ENCODE measurements at places on chromosomes 3 and 15. TPM values are rescaled to one million over a fixed set of nuclear protein-coding genes. Genes with fewer than 3 reads are reported as not detected.

The KAT2B gene
- total RNA-seq: 49.0 TPM

The GPD1L gene
- 12.2 TPM for total RNA-seq

The LRRIQ4 gene
- 0.14 TPM for total RNA-seq

The FBXL22 gene
- 0.48 TPM for total RNA-seq

DNA sequence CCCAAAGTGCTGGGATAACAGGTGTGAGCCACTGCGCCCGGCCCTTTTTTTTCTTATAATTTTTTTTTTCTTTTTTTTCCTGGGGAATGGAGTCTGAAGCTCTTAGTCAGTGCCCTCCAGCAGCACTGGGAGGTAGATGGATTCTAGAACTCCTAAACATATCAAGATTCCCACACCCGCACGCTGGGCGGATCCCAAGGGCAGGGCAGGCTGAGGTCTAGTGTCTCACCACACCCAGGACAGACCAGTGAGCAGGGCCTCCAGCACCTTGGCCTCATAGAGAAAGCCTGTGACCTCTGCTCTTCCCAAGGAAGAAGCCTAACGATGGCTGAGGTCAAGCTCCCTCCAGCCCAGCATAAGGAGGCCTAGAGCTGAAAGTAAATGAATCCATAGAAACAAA, 153.7 kb upstream of the MEF2A start:
- peaks cover 3% of the 10 kb centered on the region for H3K4me1 ChIP-seq
- H3K4me3 ChIP-seq: no peak overlapping the region
- DNase-seq: no peak
- no peak overlapping the region for H3K27ac ChIP-seq

- H3K27me3 ChIP-seq: no peaks in the 10 kb centered on the region
- H3K27ac ChIP-seq: no peak overlapping the region
- no peaks in the 10 kb centered on the region for H3K36me3 ChIP-seq
- no peak overlapping the region for H3K4me3 ChIP-seq
- DNase-seq: no peak
Measured at GRCh38 chr3:165279471-165279870, 83.3 kb upstream of the SLITRK3 start.

GRCh38 chr15:21262851-21263425, 177.4 kb downstream of the POTEB3 start:
- H3K4me3 ChIP-seq: no peak overlapping the region
- no peak for DNase-seq
- H3K27ac ChIP-seq: no peak overlapping the region
- no peaks in the 10 kb centered on the region for H3K27me3 ChIP-seq

DNA sequence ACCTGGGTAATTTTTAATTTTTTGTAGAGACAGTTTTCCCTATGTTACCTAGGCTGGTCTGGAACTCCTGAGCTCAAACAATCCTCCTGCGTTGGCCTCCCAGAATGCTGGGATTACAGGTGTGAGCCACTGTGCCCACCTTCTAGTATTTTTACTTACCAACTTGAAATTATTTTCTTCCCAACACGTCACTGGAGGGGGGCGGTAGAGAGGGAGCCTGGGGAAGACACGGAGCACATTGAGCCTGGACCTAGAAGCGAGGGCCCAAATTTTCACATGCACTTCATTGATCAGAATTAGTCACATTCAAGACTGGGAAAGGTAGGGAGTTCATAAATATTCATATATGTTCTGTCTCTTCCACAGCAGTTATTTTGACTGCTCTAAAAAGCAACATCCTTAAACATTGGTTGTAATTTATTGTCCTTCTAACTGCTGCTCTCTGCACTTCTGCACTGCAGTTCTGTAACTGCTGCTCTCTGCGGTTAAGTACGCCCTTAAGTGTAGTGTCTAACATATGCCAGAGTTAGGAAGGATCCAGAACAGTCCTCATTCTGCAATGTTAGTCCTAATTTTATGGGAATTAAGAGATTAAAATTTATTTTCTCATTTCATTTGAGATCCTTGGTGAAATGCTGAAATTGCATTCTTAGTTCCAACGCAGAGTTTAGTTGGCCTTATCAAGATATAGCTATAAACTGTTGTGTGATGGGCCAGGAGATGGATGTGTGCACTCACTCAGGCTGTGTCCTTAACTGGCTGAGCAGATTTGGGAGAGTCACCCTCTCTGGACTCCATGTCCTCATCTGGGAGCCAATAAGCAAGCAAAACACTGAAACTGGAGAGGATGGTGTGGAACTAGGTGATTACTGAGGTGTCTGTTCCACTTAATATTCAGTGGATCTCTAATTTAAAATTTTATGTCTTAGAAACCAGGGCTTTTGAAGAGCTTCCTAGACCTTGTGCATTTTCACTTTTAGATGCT, 98.2 kb downstream of the STRIT1 start:
- H3K36me3 ChIP-seq: no peaks in the 10 kb centered on the region
- H3K4me1 ChIP-seq: no peaks in the 10 kb centered on the region
- H3K27ac ChIP-seq: no peak overlapping the region
- DNase-seq: no peak
- no peak overlapping the region for H3K4me3 ChIP-seq

GRCh38 chr15:31004220-31004733, 12.8 kb upstream of the MTMR10 start:
- H3K4me1 ChIP-seq: peaks cover 6% of the 10 kb centered on the region
- no peaks in the 10 kb centered on the region for H3K36me3 ChIP-seq
- no peak overlapping the region for H3K4me3 ChIP-seq
- H3K27me3 ChIP-seq: peaks cover 30% of the 10 kb centered on the region

DNA sequence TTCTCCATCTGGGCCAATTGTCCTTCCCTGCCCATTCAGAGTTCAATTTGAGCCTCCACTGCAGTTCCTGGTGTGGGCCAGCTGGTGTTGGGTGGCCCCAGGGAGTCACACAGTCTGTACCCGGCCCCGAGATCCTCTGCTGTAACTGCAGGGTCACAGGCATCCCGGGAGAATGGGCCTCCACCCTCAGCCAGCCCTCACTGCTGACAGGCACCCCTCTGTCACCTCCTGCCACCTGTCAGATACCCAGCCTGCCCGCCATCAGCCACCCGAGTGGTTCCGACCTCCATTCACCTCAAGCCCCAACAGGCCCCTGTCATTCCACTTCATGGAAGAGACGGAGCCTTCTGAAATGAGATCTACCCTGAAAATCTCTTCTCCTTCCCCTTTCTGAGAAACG, 73.2 kb downstream of the ST8SIA2 start:
- no peak overlapping the region for H3K27ac ChIP-seq
- no peak overlapping the region for H3K4me3 ChIP-seq
- no peak for DNase-seq
- H3K27me3 ChIP-seq: peaks cover 5% of the 10 kb centered on the region
- H3K36me3 ChIP-seq: no peaks in the 10 kb centered on the region

All from activated CD4-positive, alpha-beta memory T cell treated with anti-CD3 and anti-CD28 coated beads for 36 hours (primary cell).